Osteocyte (in vitro differentiated cells): ENCODE measurements at places on chromosomes 1 and 21. TPM values are rescaled to one million over a fixed set of nuclear protein-coding genes. Genes with fewer than 3 reads are reported as not detected.

Gene UBE2U
- total RNA-seq = not detected in 2 replicates

GRCh38 chr1:181936269-181936668 is 125.2 kb downstream of the ZNF648 start:
- no peak for DNase-seq

Gene KLHDC7A
- not detected in 2 replicates for total RNA-seq

DNA sequence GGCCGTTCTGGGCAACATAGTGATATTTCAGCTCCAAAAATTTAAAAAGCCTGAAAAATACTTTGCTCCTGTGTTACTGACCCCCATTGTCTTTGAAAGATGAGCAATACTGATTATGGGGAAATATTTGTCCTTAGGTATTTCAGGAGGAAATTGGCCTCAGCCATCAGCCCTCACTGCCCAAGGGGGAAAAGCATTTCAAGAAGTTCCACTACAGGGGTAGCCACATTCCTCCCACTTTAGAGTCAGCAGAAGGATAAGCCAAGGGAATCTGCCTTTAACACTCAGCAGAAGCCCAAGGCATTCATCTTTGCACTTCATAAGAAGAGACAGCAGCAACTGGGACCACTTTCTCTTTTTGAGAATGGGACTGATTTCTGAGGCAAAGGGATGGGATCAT is 40.5 kb upstream of the ZNF326 start:
- no peak for DNase-seq

GRCh38 chr1:172670791-172671190 is 11.9 kb downstream of the FASLG start:
- no peak for DNase-seq

DNA sequence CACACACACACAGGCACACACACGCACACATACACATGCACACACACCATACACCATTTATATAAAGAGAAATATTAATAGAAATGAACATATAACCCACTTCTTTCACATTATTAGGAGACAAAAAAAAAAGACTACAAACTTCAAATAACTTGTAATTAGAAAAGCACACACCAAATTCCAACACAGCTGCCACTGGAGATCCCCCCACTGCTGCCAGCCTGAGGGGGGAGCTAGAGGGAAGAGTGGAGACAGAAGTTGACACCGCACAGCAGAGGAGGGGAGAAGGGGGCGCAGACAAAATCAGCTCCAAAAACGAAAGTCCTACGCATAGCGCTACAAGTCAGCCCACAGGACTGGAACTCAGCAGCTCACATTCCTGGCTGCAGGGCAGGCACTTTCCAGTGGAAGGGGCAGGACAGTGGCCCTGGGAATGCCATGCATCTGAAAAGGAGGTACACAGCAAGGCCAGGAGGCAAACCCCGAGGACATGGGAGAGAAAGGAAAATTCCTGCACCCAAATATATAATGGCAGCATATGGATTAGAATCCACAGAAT is 36.5 kb downstream of the LGALS8 start:
- DNase-seq = no peak

- DNase-seq = no peak
Measured at GRCh38 chr21:21955204-21955603, 957.0 kb downstream of the NCAM2 start.

- no peak for DNase-seq
Measured at GRCh38 chr1:166785987-166786386, 53.3 kb upstream of the POGK start.

DNA sequence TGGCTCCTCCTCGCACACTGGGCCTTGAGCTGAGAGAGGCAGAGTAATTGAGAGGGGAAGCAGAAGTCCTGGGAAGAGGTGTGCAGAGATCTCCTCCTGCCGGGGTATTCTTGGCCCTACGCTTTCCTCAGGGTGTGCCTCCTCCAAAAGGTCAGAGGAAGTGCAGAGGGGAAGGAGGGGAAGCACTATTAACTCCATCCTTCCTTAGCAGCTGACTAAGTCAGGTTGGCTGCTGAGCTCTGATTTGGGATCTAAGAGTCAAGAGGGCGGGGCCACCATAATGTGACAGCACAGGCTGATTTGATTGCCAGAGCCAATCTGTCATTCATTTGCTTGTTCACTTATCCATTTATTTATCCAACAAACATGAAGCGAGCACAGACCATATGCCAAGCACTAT is 12.3 kb downstream of the ATP2B4 start:
- no peak for DNase-seq

DNA sequence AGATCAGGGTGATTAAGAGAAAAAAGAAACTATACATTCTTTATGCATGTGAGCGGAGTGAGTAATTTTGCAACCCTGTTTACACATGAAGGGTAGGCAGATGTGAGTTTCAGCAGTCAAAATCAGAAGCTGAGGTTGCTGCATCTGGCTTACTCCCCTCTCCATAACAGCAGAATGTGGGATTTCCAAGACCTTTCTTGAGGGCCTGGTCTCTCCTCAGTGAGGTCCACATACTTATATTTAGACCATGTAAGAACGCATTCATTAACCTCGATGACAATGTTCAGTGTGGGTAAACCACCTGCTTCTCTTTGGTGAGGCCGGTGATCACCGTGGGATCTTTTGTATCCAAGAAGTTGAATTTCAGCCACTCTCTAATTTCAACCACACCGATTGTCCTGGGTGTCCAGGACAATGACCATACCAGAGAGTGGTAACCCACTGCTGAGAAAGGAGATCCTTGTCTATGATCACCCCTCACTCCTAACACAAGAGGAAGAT is 18.7 kb upstream of the RAP1A start:
- DNase-seq = no peak

DNA sequence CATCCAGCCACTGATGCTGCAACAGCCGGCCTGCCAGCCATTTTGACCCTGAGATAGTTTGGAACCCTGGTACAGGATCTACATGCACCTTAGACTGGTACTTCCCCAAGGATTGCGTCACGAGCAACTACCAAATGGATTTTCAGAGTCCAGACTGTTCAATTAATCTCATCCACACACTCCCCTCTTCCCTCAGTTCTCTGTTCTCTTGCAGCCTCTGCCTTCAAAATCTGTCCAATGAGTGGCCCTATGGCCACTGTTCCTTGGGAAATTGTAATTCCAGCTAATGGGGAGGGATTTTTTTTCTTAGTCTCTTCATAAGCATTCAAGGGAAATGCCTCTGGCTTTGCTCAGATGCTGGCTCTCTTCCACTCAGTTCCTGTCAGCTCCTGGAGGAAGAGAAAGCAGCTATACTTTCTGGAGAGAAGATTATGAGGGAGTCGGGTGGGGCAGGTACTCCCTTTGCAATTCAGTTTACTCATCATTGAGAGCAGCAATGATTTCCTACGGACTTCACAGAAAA is 19.8 kb upstream of the UAP1 start:
- no peak for DNase-seq

GRCh38 chr1:12591267-12591938 is 26.6 kb downstream of the DHRS3 start:
- DNase-seq = no peak

DNA sequence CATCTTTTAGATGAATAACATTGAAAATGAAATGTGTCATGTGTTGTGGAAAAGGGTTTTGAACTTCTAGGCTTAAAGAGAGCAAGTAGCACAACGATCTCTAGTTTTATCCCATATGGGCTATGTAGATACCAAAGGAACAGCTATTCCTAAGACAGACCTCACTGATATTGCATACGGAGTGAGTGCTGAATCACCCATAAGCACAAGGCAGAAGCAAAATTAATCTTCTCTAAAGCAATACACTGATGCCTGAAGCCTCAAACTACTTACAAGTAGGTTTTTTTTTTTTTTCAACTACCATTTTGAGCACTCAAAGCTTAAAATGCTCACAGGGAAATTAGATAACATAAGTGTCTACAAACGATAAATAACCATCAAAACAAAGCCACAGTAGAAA is 5.0 kb upstream of the KMO start:
- no peak for DNase-seq

DNA sequence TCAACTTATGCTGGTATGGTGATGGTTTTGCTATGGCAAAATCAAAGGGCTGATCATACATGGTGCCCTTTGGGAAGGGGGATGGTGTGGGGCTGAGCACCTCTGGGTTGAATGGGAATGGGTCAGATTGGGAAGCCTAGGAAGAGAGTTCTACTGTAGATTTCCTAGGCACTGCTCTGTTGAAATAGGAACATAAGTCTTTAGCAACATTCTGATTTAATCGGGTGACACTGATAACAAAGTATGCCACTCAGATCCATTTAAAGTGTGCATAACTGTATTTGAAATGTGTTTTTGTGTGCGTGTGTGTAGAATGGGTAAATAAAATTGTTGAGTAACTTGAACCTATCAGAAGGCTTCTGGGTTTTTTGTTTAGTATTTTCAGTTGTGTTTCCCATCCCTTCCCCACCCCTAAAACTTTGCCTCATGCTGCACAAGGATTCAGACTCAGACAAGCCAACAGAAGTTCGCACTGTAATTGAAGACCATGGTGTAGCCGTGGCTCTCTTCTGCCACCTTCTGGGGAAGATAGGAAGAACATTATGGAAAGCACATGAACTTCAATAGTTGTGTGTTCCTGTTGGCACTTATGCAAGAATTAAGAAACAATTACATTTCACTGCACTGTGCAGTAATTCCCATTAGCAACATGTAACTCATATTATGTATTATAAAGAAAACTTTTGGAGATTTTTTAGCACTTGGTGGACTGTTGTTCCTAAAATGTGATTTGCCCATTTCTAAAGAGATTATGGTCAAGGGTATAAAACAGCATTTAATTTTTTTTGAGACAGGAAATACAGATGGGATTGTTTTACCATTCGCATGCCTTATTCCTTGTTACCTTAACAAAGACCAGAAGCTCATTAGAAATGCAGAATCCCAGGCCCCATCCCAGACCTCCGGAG is 10.9 kb upstream of the C4BPB start:
- DNase-seq = no peak

DNA sequence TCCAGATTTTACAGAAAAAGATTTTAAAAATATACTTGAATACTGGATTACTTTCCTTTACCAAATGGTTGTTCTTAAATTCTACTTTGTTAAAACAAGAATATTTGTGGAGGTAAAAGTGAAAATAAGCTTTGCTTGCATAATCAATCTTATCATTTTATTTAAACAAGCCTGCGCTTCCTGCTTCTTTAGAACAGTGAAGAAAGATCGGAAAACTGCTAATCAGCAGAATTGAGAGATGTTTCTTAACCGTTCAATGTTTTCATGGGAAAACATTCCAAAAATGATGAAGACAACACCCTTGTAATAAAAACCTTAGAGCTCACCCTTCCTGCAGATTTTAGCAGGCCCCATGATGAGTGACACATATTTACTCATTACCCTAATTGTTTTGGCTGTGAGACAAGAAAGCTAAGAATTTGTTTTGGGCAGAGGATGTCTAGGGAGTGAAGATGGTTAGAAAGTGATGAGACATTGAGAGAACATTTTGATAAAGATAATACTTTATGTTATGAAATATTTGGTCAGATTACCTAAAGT is 72.6 kb downstream of the TPR start:
- no peak for DNase-seq

DNA sequence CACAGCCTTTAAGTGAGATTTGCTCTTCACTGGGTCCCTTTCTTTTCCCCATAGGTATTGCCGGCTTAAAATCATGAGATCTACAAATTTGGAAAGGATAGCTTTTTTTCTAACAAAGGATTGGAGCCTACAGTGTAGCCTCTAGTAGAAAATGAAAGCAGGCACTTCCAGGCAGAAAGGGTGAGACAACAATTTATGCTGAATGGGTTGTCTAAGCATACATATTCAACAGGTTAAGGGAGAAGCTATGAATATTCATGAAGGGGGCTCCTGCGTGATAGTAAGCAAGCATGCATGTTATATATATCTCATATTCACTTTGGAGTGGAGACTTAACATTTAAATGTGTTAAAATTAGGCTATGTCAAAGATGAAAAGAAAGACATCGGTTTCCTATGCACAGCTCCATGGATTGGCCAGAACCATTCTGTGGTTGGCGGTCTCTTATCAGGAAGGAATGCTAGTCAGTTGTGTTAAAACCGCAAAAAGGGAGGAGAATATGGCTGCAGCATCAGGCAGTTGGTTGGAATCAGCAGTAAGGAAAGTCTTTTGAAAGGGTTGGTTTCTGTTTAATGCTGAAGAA is 66.0 kb downstream of the VCAM1 start:
- no peak for DNase-seq

Gene GSTM1
- total RNA-seq = 6.4 and 7.8 TPM in 2 replicates

DNA sequence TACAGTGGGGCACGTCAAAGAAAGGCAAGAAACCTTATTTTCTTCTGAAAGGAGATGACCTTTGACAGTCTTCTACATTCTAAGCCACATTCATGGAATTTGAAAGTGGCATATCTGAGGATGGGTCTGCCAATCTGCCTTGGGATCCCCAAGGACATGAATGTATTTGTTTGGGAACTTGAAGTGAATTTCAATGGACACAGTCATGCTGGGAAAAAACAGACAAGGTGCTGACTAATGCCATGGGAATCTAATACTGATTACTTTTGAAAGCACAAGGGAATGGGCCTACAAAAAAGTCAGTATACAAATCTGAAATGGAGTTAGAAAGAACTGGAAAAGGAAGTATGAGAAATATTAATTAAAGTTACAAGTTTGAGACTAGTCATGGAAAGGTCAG is 128.8 kb downstream of the KCNJ6 start:
- no peak for DNase-seq

Gene OPTC
- total RNA-seq = not detected in 2 replicates

Gene PDC
- total RNA-seq = not detected in 2 replicates

- DNase-seq = no peak
Measured at GRCh38 chr1:243433737-243434370, 178.0 kb downstream of the SDCCAG8 start.

Gene ADGRB2
- total RNA-seq = 8.2 and 8.4 TPM in 2 replicates

Gene LCE4A
- total RNA-seq = not detected in 2 replicates

DNA sequence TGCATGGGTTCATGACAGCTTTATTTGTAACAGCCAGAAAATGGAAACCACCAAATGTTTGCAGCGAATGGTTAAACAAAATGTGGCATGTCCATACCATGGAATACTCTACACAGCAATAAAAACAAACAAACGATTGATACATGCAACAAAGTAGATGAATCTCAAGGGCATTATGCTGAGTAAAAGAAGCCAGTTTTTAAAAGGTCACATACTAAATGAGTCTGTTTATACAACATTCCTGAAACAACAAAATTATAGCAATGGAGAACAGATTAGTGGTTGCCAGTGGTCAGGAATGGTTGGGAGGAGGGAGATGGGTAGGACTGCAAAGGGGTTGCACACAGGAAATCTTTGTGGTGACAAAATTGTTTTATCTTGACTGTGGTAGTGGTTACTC is 202.4 kb upstream of the UBE2U start:
- no peak for DNase-seq

Gene SELENBP1
- total RNA-seq = 8.1 and 10.2 TPM in 2 replicates

DNA sequence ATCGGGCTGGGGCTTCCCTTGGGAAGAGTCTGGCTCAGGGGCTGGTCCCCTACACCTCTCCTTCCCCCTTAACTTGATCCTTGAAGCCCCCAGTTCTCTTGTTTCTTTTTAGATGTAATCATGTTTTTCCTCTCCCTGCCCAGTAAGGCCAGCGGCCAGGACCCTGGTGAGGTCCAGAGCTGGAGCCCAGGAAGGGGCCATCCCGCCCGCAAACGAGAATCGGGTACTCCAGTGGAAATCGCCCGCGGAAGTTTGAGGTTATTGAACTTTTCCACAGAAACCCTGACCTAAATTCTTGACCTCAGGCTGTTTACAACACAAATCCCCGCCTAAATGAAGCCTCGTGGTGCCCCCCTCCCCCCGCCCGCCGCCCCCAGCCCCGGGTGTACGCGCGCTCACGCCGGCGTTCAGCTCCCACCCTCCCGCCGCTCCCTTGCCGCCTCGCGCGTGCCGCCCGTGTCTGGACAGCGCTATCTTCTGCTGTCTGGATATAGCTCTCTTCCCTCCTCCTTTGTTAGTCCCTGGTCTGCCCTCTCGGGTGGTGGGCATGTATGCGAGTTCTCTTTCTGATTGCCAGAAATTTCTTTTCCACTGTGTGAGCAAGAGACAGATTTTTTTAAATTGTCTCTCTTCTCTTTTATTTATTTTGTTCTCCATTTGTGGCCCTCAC is 165.9 kb upstream of the CACNA1E start:
- DNase-seq = peak; percentile 59

Gene DTL
- 5.7 and 6.7 TPM in 2 replicates for total RNA-seq
